ENCODE measurements at places on chromosomes 16 and 17.

DNA sequence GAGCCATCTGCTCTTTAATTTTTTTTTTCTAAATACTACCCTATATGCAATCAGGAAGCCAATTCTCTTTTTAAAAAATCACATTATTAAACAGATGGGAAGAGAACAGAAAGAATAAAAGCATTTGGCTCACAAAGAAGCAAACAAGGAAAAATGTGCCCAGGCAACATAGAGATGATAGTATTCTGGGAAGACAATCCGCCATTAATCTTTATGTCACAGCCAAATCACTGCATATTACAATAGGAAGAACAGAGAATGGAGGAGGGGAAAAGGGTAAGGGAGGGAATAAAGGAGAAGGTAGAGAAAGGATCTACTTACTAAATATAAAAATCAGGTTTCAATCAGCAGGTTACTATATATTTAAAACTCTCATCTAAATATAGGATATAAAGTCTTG is 34.3 kb downstream of the STAT5B start:
- no peak for DNase-seq

DNA sequence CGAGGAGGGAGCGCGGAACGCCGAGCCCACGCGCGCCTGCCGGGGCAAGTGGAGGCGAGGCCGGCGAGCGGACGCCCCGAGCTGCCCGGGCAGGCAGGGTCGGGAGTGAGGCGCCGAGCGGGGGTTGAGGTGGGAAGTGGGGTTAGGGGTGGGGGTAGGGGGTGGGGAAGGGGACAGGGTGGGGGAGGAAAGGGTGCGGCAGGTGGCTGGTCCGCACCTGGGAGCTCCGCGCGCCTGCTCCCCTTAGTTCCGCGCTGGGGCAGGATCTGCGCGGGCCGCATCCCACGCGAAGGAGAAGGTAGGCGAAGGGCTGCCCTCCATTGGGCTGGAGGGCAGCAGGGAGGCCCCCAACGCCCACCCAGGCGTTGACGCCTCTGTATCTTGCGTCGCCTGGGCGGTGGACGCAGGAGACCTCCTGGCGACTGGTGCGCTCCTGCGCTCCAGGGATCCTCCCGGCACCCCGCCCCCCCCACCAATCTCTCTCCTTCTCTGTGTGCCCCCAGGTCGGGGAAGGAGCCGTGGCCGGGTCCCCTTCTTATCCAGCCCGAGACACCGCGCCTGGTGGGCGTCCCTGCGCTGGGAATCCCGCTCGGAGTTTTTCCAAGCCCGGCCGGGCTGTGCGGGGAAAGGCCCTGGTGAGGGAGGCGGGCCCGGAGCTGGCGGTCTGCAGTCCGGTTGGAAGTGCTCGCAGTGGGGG is 51.3 kb upstream of the AMZ2 start:
- DNase-seq: no peak

DNA sequence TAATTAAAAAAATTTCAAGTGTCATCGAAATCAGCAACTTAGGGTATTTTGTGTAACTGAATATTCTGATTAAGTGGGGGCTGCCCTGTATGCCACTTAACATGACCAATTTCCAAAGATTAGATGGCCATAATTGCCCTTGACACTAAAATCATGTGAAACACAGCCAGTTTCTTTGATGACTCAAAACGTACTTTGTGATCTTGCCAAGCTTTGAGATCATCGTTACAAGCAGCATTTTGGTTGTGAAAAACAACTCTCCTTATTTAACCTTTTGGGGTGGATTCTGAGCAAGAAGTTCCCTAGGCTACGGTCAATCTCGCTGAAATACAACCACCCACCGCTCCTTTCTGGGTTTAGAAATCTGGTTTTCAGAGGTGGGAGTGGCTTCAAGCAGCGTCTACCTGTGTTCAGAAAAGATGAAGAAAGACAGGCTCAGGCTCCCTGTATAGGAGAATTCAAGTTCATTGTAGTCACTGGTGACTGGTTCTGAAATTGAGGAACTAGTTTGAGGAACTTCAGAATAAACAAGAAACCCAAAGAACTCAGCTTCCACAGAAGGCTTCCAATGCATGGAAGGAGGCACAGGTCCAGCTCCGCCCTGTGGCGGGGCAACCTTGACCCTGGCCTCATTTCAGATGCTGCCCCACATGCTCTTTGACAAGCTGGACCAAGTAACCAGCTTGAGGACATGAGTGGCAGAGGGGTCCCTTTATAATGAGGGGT is 9.4 kb downstream of the MAP3K14 start:
- no peak for DNase-seq

- DNase-seq: no peak
Observed at GRCh38 chr16:23768581-23768980, 13.8 kb downstream of the CHP2 start.

- DNase-seq: no peak
Observed at GRCh38 chr16:81718637-81719036, 60.5 kb upstream of the PLCG2 start.

GRCh38 chr16:24071666-24072360 is 184.3 kb upstream of the CACNG3 start:
- no peak for DNase-seq

- peak; percentile 91 for DNase-seq
Observed at GRCh38 chr16:2339521-2340484, 725 bp downstream of the ABCA3 start.

DNA sequence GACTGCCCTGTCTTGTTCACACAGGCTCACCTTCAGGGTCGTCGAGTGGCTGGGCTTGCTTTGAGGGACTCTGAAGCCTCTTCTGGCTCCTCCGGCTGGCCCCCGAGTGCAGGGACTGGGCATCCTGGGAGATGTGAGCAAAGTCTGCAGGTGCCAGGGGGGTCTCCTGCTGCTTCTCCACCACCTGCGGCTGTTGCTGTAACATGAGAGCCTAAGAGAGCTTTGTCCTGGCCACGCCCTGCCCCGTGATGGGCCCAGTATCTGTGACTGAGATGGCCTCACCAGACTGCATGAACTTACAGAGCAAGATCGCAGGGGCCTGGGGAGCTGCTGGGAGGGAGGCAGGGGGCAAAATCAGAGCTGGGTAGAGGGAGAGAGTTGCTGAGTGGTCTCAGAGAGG is 12.5 kb downstream of the ERN2 start:
- DNase-seq: no peak

GRCh38 chr16:79839466-79840341 is 239.2 kb upstream of the MAF start:
- DNase-seq: no peak

- DNase-seq: no peak
Observed at GRCh38 chr17:74760404-74761105, 12.1 kb downstream of the NHERF1 start.

- peak; percentile 23 for DNase-seq
Observed at GRCh38 chr16:7246578-7246977, 86.1 kb upstream of the RBFOX1 start.

GRCh38 chr17:45143767-45144198 is 4.5 kb upstream of the HEXIM1 start:
- peak; percentile 73 for DNase-seq

- no peak for DNase-seq
Observed at GRCh38 chr17:40500709-40501108, 714 bp downstream of the TNS4 start.

GRCh38 chr17:74757931-74758847 is 9.8 kb downstream of the NHERF1 start:
- no peak for DNase-seq

DNA sequence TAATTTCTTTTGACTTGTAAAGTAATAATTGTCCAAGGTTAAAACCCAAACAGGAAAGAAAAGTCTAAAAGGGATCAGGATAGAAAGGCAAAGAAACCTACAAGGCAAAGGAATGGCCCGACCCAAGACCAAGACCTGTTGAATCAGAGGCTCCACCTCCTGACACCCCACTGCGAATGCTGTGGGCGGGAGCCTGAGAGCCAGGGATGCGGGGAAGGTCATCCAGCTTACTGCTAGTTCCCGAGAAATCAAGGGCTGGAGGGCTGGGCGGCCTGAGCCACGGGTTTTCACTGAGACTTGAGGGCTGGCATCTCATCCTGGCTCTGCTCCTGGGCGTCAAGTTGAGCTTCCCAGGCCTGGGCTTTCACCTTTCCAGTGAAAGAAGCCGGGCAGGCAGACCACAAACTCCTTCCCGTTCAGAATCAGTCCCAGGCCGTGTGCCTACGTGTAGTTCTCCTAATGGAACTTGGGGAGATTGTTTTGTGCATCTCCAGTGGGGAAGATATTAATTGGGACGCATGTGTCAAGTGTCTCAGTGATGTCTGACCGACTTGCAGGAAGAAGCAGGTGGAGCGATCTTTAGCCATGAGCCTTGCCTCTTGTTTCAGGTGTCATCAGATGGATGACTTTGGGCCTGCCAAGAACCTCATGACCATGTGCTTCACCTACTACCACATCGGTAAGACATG is 36.9 kb downstream of the CIBAR2 start:
- DNase-seq: no peak

DNA sequence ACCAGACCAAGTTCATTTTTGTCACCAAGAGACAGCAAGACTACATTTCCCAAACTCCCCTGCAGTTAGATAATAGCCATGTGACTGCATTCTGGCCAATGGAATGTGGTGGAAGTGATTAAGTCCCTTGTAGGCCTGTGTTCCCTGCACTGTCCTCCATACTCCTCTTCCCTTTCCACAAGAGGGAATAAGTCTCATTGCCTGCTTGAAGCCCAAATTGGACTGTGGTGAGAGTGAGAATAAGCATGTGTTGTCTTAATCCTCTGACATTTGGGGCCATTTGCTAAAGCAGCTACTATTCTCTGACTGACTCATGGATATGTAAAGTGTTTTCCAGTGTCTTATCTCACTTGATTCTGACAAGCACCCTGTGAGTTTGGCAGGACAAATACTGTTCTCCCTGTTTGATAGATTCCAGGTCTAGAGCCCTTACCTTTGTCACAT is 20.7 kb downstream of the PIK3R6 start:
- no peak for DNase-seq

GRCh38 chr17:34886831-34887230 is 74.4 kb downstream of the CCT6B start:
- DNase-seq: no peak

DNA sequence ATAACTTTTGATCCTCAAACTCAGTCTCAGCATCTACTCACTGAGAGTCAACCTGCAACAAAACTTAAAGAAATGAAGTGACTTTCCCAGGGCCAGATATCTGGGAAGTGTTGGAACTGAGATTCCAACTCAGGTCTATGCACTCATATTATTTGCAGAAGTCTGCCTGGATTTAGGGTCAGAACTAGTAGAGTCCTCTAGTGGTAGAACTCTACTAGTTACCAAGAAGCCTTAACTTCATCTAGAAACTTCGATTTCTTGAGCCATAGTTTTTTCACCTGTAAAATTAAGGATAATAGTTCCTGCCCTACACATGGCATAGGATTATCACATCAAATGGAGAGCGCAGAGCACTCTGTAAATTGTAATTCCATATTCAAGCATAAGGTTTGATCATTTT is 23.4 kb upstream of the KRT24 start:
- DNase-seq: no peak

DNA sequence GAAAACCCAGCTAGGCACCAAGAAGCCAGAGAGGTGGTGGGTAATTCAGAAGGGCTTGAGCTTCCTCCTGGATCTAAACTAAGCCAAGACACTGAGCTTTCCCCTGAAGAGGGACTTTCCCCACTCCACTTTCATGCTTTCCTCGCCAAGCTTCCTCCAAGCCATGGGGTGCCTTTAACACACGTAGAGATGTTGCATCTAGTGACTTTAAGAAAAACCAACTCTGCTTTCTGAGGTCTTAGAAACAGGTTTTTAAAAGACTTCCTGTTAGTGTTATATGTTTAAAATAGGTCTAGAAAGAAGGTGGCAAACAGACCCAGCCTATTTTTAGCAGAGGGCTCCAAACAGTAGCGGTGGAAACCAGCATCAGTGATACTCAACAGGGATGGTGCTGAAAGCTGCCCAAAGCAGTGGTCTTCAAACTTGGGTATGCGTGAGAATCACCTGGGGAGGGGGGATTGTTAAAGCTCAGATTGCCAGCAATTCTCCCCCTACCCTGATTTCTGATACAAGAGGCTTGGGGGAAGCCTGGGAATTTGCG is 585.6 kb downstream of the CDH13 start:
- no peak for DNase-seq

DNA sequence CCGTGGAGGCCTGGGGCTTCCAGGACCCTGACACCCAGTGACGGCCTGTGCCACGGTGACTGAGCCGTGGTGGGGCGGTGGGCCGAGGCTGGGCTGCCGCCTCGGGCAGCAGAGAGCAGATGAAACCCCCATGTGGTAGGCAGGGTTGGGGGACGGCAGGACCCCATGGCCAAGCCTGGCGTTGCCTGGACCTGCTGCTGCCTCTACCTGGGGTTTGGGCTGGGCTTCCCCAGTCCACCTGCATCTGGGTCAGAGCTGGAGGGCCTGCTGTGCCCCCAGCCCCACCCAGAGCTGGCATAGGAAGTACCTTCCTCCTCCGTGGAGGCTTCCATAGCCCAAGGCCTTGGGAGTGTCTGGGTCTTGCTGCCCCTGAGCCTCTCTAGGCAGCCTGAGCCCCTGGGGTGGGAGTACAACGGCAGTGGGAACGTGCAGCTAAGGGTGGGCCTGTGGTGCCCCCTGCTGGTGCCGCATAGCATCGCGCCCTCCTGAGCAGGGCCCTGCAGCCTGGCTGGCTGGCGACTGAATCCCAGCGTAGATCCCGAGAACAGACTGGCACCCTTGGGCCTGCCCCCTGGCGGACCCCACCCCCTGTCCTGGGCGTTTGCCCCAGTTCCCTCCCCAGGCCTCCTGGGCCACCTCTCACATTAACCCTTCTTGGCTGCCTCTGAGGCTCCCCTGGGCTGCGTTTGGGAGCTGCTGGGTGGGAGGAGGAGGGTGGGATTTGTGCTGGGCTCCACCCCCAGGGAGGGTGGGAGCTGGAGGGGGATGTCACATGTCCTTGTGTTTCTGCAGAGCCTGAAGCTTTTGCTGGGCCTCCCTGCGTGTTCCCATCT is 12.6 kb upstream of the ATP6V0C start:
- peak; percentile 97 for DNase-seq

GRCh38 chr17:45148183-45149036 is at the start of gene HEXIM1:
Gene HEXIM1 (plus strand): TSS chr17:45148475. CDS start chr17:45149191, 716 bp downstream.
- DNase-seq: peak; percentile 98

GRCh38 chr17:45868276-45868675 is 23.6 kb downstream of the SPPL2C start:
- no peak for DNase-seq

GRCh38 chr16:6360641-6361040 is 972.0 kb upstream of the RBFOX1 start:
- DNase-seq: no peak

DNA sequence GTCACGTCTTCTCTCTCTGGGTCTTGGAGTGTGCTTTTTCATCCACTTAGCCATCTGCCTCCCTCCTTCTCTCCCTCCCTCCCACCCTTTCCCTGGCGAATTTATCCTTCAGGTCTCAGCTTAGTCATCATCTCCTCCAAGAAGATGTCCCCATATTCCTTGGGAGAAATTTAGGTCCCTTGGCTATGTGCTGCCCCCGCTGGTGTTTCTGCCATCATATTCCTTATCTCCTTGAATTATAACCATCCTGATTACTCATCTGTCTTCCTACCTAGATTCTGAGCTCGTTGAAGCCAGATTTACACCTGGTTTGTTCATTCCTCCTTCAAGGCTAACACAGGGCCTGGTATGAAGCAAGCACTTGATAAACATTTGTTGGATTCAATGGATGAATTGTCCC is 5.0 kb downstream of the SEZ6L2 start:
- no peak for DNase-seq

Data from retina (tissue), 1 donor.